ENCODE measurements at places on chromosomes 13 and 19. TPM values are rescaled to one million over a fixed set of nuclear protein-coding genes. Genes with fewer than 3 reads are reported as not detected.

The ZNF681 gene
- 3.9 TPM for total RNA-seq

The CYP4F8 gene
- total RNA-seq: 0.28 TPM

The LRG1 gene
- 0.52 TPM for total RNA-seq

The TNNT1 gene
- 4.3 TPM for total RNA-seq

The KIR2DL1 gene
- total RNA-seq: not detected

The IGFL2 gene
- total RNA-seq: 0.61 TPM

The SOX1 gene
- not detected for total RNA-seq

The ERICH6B gene
- total RNA-seq: not detected

The THSD8 gene
- total RNA-seq: 9.9 TPM

The SHISA7 gene
- total RNA-seq: 0.05 TPM

The TYROBP gene
- total RNA-seq: 52.6 TPM

The LRRC63 gene
- total RNA-seq: 1.2 TPM

The RFPL4AL1 gene
- total RNA-seq: 0.28 TPM

The BEST2 gene
- total RNA-seq: not detected

The IGFL4 gene
- 0.14 TPM for total RNA-seq

The EDNRB gene
- 3.1 TPM for total RNA-seq

The ZNF567 gene
- 12.1 TPM for total RNA-seq

The SIN3B gene
- total RNA-seq: 6.4 TPM

The IGSF23 gene
- total RNA-seq: 0.05 TPM

The GPC5 gene
- total RNA-seq: 0.28 TPM

The LGALS14 gene
- 0.14 TPM for total RNA-seq

The SAFB gene
- 32.6 TPM for total RNA-seq

The GPALPP1 gene
- 38.7 TPM for total RNA-seq

The ITGBL1 gene
- total RNA-seq: 0.38 TPM

The PABPC3 gene
- total RNA-seq: 0.09 TPM

The SLC25A41 gene
- total RNA-seq: 0.05 TPM

The PRODH2 gene
- 0.19 TPM for total RNA-seq

The RRAS gene
- total RNA-seq: 12.7 TPM

The CLDN10 gene
- total RNA-seq: 0.94 TPM

The NKPD1 gene
- 0.14 TPM for total RNA-seq

The GAPDHS gene
- 0.19 TPM for total RNA-seq

The KLK14 gene
- 0.09 TPM for total RNA-seq

The FGF22 gene
- not detected for total RNA-seq

The ZNF383 gene
- total RNA-seq: 7.1 TPM

The ZNF14 gene
- total RNA-seq: 5.9 TPM

The NMRK2 gene
- total RNA-seq: 0.14 TPM

The IZUMO1 gene
- 0.05 TPM for total RNA-seq

The RFXAP gene
- total RNA-seq: 2.6 TPM

The GPR12 gene
- total RNA-seq: not detected

Measured in thymus (tissue), 14 donors.